ENCODE measurements at places on chromosomes 5 and 9.

DNA sequence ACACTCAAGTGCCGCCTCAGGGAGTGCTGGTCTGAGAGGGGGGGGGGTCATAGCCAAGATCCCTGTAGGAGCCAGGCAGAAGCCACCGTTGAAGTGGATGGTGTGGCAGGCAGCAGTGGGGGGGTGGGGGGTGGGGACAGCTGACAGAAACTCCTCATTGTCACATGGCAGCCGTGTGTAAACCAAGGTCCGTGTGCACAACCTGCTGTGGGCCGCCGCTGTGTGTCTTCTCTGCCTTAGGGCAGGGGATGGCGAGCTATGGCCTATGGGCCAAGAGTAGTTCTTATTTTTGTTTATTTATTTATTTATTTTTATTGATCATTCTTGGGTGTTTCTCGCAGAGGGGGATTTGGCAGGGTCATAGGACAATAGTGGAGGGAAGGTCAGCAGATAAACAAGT, 13.4 kb downstream of the SQSTM1 start:
- DNase-seq, result no peak
- H3K27me3 ChIP-seq, result no peaks in the 10 kb centered on the region
- peak overlapping the region; percentile 88 for H3K27ac ChIP-seq

GRCh38 chr9:73137914-73138313, 13.8 kb upstream of the ANXA1 start:
- no peak overlapping the region for H3K27ac ChIP-seq
- H3K4me3 ChIP-seq, result no peak overlapping the region
- no peak for DNase-seq
- peaks cover 4% of the 10 kb centered on the region for H3K36me3 ChIP-seq

DNA sequence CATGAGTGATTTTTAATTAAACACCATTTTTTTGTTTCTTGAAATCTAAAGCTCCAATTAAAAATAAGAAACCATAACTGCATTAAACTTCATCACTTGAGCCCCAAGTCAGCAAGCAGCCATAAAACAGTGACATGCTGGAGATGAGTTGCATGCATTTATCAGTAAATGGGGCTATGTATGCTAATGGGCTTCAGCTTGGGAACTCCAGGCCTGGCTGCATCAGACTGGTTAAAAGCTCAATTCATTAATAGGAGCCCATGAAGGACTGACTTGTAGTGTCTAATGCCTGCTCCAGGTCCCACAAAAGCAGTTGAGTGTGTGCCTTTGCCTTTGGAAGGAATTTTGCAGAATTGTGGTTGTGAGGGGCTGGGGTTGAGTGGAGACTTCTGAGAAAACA, 33.6 kb upstream of the GPR151 start:
- no peaks in the 10 kb centered on the region for H3K4me1 ChIP-seq
- no peak for DNase-seq
- no peak overlapping the region for H3K27ac ChIP-seq
- H3K36me3 ChIP-seq, result no peaks in the 10 kb centered on the region

DNA sequence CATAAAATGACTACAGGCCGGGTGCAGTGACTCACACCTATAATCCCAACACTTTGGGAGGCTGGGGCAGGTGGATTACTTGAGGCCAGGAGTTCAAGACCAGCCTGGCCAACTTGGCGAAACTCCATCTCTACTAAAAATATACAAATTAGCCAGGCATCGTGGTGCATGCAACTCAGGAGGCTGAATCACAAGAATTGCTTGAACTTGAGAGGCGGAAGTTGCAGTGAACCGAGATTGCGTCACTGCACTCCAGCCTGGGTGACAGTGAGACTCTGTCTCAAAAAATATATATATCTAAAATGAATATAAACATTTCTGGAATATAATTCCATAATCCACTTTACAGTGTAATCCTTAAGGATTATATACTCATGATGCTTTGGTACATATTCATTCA, 66.5 kb downstream of the TEX10 start:
- H3K27ac ChIP-seq, result no peak overlapping the region
- no peak overlapping the region for H3K4me3 ChIP-seq
- no peaks in the 10 kb centered on the region for H3K4me1 ChIP-seq
- no peak for DNase-seq
- H3K27me3 ChIP-seq, result no peaks in the 10 kb centered on the region

GRCh38 chr5:60851626-60852025, 7.6 kb upstream of the ELOVL7 start:
- no peak for DNase-seq
- no peak overlapping the region for H3K4me3 ChIP-seq
- H3K27ac ChIP-seq, result no peak overlapping the region
- H3K4me1 ChIP-seq, result no peaks in the 10 kb centered on the region
- peaks cover 2% of the 10 kb centered on the region for H3K27me3 ChIP-seq
- H3K36me3 ChIP-seq, result no peaks in the 10 kb centered on the region

Measured in effector memory CD8-positive, alpha-beta T cell (primary cell).